ENCODE measurements at places on chromosomes 5 and 9.

DNA sequence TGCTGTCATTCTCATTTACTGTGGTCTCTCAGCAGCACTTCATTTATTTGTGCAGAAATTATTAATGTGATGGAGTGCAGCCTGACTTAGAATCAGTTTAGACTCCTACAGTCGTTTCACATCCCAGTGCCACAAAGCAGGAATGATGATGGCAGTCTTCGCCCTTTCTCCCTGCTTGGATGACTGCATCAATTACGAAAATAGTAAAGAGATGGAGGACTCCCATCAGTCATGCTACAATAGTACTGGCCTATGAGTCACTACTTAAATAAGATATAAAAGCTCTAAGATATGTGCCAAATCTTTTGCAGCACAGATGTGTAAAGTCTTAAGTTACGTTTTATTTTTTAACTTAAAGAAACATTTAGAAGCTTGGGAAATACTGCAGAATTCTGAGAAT is 263.9 kb downstream of the CHSY3 start:
- peak; percentile 56 for DNase-seq

GRCh38 chr5:115471345-115472063 is 73.1 kb downstream of the FEM1C start:
- no peak for DNase-seq

DNA sequence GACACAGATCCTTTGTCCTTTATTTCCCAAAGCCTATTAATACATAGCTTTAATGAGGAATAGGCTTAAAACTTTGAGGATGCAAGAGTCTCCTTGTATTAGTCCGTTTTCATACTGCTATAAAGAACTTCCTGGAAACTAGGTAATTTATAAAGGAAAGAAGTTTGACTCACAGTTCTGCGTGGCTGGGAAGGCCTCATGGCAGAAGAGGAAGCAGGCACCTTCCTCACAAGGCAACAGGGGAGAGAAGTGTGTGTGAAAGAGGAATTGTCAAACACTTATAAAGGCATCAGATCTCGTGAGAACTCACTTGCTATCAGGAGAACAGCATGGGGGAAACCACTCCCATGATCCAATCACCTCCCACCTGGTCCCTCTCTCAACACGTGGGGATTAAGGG is 5.4 kb upstream of the CLK4 start:
- no peak for DNase-seq

DNA sequence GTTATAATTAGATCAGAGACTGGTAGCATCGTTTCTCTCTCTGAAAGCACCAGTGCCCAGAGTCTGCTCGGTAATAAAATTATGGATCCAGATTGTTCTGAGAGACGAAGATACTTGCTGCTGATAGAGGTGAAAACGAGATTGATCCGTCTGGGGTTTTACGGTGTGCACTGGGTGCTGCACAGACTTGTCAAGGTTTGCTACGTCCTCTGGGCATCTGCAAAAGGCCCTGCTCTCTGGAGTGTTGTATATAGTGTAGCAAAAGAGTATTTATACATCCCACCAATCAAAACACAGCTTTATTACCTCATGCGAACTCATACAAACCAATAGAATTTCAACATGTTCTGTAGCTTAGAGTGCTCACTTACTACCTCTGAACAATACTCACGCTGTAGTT is 219.3 kb downstream of the PBX3 start:
- DNase-seq, result no peak

DNA sequence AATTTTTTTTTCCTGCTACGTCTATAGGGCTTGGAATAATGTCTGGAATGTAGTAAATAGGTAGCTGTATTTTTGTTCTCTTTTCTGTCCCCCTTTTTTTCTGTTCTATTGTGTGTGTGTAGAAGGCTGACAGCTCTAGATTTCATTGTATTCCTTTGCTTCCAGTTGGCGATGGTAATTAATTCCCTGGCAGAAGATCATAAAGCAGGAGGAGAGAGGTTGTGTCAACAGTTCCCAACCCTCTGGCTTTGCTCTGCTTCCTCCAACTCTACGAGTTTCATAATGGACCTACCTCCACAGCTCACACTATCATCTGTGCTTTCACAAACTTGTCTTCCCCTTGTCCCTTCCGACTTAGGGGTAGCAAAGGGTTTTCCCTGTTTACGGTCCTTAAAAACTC is 117.9 kb upstream of the CDH18 start:
- DNase-seq, result no peak

GRCh38 chr5:38648703-38649291 is 92.4 kb upstream of the LIFR start:
- DNase-seq, result no peak

- peak; percentile 96 for DNase-seq
These were observed 634.2 kb downstream of the BNC2 start for GRCh38 chr9:16236311-16236710.

- DNase-seq, result no peak
These were observed 48.7 kb downstream of the FBXW11 start for GRCh38 chr5:171957591-171958251.

DNA sequence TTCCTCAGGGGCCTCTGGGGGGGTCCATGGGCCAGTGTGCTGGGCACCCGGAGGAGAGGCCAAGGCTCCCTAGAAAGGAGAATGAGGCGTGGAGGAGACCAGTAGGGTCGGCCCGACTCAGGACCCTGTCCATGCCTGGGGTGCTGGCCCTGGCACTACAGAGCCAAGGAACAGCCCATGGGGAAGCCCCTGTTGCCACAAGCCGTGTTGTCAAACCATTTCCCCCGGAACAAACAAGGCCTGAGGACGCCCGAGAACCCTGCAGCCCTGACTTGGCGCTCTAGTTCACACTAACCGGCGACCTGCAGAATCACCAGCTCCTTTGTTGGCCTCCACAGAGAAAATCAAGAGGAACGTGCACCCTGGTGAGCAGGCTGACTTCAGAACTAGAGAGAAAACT is 41.6 kb upstream of the SLC12A7 start:
- DNase-seq, result no peak

DNA sequence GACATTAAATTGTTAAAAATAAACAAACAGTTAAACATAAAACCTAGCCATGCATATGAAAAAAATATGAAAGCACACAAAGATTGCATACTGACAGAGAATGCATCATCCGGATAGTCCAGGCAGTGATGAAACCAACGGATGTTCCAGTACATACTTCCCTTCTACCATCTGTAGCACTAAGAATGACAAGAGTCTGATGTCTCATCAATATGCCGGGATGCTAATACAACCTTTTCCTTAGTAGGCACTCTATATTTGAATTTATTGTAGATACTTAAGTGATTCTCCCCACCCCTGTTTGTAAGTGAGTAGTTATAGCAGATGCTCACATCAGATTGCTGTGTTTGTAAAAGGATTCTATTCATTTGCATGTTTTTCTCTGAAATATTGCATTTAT is 571.2 kb upstream of the WWC1 start:
- peak; percentile 83 for DNase-seq

DNA sequence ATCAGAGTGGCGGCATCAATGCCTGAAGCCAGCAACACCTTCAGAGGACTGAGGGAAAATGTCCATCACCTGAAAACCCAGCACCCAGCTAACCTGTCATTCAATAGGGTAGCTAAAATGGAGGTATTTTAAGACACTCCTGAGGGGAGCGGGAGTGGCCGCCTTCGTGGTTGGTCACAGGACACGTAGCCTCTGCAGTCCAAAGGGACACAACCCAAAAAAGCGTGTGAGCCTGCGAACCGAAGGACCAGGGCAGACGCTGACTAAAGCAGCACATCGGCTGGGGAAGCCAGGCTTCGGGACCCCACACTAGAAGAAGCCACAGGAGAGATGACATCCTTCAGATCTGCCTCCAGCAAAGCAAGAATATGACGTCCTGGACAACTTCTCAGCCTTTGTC is 70.6 kb downstream of the GOLPH3 start:
- DNase-seq, result no peak

DNA sequence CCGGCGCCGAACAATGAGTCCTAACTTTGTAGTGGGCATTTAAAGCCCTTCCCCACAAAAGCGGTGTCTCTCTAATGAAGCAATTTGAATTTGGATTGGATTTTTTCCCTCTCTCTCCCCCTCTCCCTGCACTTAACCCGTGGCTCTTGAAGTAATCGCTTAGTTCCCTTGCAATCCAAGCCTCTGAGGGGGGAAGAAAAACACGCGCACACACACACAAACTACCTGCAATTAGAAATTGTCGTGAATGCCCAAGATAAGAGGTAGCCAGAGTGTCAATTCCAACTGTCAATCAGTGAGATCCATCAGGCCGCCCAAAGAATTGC is 1.2 kb downstream of the LHX6 start:
- DNase-seq, result no peak

Data from HCEC 1CT (cell line).